Activated CD4-positive, alpha-beta T cell treated with anti-CD3 and anti-CD28 coated beads, Interleukin-2, Interleukin-4, amounts not matched to agents 100 ng/mL and 50 ng/mL, durations not matched to agents 16 hours and 8 hours (primary cell): ENCODE measurements at places on chromosomes 2 and 18.

GRCh38 chr2:121021685-121022084, 263.3 kb downstream of the TFCP2L1 start:
- DNase-seq: no peak

GRCh38 chr18:80127635-80128034, 18.6 kb downstream of the ADNP2 start:
- DNase-seq: no peak

DNA sequence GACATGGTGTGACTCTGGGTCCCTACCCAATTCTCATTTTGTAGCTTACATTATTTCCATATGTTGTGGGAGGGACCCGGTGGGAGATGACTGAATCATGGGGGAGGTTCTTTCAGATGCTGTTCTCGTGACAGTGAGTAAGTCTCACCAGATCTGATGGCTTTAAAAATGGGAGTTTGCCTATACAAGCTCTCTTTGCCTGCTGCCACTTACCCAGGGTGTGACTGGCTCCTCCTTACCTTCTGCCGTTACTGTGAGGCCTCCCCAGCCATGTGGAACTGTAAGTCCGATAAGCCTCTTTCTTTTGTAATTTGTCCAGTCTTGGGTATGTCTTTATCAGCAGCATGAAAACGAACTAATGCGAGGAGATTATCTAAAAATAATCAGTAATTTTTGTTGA, 1683.2 kb upstream of the SLC39A10 start:
- no peak for DNase-seq

GRCh38 chr18:75784390-75784789, 356.9 kb upstream of the SMIM21 start:
- no peak for DNase-seq

GRCh38 chr2:100757621-100758394, 62.1 kb upstream of the NPAS2 start:
- no peak for DNase-seq

GRCh38 chr2:108594982-108595464, 60.8 kb downstream of the LIMS1 start:
- peak; percentile 44 for DNase-seq

- DNase-seq: no peak
Observed at GRCh38 chr2:217283460-217283859, 423.6 kb upstream of the TNP1 start.

DNA sequence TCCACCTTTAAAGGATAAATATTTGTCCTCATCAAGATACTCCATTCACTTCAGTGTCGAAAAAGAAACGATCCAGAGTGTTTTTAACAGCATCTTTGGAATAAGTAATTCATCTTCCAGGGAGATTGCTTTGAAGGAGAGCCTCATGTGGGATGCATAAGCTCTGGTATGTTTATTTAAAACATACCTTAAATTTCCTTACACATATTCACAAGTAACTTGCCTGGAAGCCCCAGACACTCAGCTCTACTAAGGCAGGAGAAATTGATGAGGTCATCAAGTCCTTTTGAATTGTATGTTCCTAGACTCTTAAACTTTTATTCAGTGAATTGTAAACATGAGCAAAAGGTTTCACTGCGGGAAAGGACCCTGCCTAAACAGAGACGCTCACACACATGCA, 103.0 kb downstream of the CDK15 start:
- no peak for DNase-seq

DNA sequence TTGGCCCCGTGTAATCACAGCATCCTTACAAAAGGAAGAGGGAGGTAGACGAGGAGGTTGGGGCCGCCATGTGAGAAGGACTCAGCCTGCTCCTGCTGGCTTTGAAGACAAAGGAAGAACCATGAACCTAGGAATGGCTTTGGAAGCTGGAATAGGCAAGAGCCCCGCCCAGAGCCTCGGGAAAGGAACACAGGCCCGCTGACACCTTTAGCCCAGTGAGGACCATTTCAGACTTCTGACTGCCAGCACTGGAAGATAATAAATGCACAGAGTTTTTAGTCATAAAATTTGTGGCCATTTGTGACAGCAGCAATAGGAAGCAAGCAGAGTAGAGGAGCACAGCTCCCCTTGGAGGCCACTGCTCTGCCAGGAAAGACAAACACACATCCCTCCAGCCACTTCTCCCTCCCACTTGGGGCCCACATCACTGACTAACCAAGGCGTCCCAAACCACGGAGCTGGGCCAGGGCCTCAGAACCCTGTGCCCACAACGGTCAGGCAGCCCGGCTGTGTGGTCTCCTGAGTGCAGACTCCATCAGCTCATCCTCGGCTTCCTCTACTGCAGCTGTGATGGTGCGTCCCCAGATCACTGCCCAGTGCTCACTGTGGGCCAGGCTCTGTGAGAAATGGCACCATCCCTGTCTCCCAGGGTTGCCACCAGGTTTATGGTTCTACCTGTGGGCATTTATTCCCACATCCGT, 39.7 kb downstream of the TFCP2L1 start:
- no peak for DNase-seq

DNA sequence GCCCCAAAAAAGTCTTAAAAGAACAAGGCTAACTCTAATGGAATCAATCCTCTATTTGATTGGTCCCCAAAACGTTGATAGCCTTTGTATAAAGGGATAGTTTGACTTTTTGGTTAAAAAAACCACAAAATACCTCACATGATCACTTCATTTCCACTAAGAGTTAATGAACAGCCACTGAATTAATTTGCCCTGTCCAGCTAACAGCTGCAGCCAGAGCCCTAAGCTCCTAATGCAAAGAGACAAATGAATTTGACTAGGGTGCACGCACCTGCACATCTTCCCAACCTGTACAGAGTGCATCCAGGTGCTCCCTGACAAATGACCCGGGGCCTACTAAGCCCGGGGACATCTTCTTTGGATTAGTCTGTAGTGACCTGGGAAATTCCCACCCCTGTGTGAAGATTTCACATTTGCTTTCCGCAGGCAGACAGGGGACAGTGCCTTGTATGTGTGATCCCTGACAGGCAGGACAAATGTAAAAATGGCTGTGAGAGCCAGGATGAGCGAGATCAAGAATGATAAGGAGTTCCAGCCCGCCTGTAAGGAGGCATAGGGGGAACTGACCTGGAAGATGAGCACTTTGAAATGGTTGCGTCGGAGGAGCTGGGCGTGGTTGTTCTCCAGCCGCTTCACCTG, 893 bp downstream of the CAVIN2 start:
- DNase-seq: no peak

GRCh38 chr2:241109210-241110088, 7.4 kb upstream of the MTERF4 start:
- no peak for DNase-seq

DNA sequence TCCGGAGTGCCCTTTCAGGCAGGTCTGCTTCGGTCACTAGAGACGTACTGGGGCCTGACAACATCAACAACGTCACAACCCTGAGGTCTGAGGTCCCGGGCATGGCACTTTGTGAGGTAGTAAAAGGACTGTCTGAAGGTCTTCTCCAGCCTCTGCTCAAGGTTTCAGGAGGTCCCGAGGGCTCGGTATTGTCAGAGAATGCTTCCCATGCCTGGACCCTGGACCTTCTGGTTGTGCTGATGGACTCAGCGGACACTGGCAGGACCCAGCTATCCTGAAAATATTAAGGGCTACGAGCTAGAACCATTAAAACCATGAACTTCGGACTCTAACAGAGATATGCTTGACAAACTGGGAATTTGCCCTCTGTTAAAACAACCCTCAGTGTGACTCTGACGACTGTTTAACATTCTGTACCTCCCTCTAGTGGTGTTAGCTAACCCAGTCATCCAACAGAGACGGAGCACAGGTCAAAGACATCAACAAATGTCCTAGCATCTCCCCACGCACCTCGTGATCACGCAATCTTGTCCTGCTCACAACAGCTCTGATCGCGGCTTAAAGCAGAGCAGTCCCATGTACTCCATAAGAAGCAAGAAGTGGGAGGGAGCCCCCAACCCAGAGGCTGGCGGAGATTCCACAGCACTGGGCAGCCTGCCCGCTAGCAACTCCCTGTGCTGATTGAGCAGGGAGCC, 96.5 kb downstream of the CCDC93 start:
- DNase-seq: no peak
